ENCODE measurements at places on chromosomes 1 and 21. TPM values are rescaled to one million over a fixed set of nuclear protein-coding genes. Genes with fewer than 3 reads are reported as not detected.

DNA sequence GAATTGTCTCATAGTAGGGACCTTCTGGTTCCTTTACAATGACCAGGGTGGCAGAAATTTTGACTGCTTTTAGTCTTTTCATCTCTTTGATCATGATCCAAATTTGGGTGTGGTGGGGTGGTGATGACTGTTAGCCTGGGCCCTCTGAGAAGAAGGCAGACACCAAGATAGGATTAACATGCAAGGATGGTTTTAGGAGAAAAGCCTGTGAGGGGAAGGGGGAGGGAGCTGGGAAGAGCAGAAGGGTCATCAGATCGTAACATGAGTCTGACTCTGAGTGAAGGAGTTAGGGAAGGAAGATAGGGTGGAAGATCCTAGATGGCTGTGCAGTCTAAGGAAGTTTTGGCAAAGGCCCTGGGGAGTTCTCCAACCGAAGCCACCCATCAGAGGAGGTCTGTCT is 28.5 kb upstream of the CAMSAP2 start:
- DNase-seq: no peak

- no peak for DNase-seq
Measured at GRCh38 chr1:8009043-8010002, 16.8 kb downstream of the ERRFI1 start.

GRCh38 chr1:193189442-193190095 is 3.2 kb upstream of the B3GALT2 start:
- no peak for DNase-seq

RNU1-4 gene
- 635 TPM for total RNA-seq

TNNT2 gene
- 10,183 TPM for total RNA-seq

KCNE2 gene
- total RNA-seq: not detected
